NCI-H2171 treated with DMSO at 0.1 percent for 48 hours (cell line): ENCODE measurements at places on chromosomes 5 and 9.
A peak's percentile ranks its signal among the peaks of the same experiment; 100 is the strongest.

DNA sequence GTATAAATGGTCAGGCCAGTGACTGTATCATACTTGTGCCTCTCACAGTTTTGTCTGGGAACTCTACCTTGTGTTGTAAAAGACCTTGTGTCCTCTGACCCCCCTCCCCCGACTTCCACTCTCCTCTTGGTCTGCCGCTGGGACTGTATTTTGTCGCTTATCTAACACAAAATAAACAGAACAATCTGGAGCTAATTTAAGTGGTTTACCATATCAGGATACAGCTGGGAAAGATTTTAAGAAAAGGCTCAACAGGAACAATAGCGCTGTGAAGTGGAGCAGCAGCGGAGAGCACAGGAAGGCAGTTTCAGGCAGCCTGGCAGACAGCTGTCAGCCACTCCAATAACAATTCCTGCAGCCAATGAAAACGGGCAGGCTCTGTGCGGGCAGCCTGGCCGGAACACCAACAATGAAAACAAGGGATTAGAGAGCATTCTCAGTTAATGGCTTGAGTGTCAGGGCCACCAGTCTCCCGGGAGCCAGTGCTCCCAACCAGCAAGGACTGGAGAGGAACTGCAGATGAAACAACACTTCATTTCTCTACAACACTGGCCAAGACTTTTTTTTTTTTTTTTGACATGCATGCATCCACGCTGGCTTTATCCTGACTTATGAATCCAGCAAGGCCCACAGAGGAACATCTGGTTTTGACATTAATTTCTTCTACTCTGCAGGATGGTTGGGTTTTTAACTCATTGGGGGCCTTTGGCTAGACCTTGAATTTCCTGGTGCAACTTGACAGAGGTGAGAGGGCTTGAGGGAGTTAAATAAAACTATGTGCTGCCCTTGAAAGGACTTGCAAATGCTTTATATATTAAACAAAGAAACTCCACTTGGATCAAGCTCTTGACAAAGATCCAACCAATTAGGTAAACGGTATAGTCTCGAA lies 76.7 kb downstream of the ARSB start:
- DNase-seq = peak; percentile 89

DNA sequence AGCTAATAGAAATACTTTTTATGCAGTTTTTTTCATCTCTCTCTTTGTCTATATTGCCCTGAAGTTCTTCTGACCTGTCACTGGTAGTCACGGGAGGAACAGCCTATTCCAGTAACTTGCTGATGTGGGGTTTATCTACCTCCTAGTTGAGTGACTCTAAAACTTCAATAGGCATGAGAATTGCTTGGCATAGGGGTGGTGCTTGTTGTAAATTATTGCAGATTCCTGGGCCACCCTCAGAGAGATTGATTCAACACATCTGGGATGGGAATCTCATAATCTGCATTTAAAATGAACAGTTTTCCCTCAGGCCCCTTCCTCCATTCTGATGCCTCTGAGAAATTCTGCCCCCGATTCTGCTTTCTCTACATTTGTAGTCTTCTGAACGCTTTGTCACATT lies 184.4 kb downstream of the ARHGEF28 start:
- DNase-seq = no peak

GRCh38 chr5:122267185-122267584 lies 44.9 kb upstream of the SNCAIP start:
- no peak for DNase-seq

DNA sequence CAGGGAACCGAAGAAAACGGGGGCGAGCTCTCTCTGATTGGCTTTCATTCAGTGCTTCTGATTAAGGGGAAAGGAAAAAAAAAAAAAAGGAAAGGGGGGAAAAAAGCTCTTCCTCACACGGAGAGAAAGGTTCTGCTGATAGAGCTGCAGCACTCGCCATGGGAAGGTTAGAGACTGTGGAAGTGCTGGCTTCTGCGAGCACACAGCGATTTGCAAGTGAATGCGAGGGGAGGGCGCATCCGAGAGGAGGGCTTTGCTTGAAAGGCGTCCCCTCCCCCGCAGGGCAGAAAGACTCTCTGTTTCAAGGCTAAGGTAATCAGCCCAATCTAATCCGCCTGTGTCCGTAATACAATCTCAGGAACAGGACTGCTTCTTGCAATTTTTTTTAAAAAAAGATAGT lies at the start of gene CDH10:
Gene CDH10 (minus strand): TSS at position 218 of the 400 bp plus-strand sequence. CDS start 51,488 bp downstream, outside the sequence.
- no peak for DNase-seq

GRCh38 chr9:128986671-128987070 lies 39.2 kb downstream of the NUP188 start:
- DNase-seq = no peak

- DNase-seq = peak; percentile 45
Measured at GRCh38 chr9:97981846-97982682, 1.1 kb upstream of the ANP32B start.

DNA sequence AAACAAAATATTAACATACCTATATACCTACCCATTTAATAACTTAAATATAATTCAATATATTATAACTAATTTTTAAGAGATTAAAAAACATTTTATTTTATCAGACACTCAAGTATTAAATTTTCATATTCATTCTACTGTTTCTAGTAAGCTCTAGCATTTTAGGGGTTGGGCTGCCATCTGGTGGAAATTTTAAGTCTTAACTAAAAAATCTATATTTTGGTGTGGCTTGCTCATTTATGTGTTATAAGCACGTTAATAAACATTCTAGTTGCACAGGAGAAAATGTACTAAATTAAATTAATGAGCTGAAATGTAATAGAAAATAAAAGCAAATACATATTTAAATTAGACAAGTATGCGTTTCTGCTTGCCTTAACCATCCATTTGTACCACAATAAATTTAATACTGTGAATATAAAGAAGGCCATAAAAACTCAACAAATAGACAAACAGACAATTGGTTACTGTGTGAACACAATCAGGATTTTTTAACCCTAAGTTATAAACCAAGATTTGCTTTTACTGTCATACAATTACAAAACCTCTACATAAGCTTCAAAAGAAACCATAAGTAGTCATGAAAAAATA lies 1728.3 kb upstream of the CDH9 start:
- DNase-seq = peak; percentile 69

- DNase-seq = peak; percentile 20
Measured at GRCh38 chr9:127418037-127418471, 6.1 kb upstream of the ZNF79 start.

GRCh38 chr5:7955476-7955875 lies 86.5 kb downstream of the MTRR start:
- no peak for DNase-seq

- DNase-seq = peak; percentile 3
Measured at GRCh38 chr5:171520300-171521174, 101.1 kb downstream of the FGF18 start.

DNA sequence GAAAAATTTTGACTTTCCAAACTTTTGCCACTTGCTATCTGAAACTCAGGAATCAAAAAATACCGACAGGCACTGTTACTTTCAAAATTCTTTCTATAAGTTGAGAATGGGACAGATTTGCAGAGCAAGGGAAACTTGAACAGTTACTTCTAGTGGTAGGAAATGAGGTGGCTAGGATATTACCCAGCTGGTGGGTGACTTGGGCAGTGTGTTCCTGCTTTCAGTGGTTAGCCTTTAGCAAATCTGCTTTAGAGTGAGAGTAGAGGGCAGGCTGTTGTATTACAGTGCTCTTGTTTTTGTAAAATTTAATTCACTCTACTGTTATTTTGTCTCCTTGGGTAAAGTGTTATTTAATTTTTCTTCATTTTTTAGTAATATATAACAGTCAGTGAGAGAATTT lies 40.2 kb upstream of the ROPN1L start:
- DNase-seq = no peak

GRCh38 chr9:127613583-127613954 lies 1.5 kb downstream of the STXBP1 start:
- no peak for DNase-seq

GRCh38 chr9:13369431-13369830 lies 89.9 kb upstream of the MPDZ start:
- DNase-seq = no peak

- no peak for DNase-seq
Measured at GRCh38 chr5:9192266-9192665, 353.6 kb downstream of the SEMA5A start.

DNA sequence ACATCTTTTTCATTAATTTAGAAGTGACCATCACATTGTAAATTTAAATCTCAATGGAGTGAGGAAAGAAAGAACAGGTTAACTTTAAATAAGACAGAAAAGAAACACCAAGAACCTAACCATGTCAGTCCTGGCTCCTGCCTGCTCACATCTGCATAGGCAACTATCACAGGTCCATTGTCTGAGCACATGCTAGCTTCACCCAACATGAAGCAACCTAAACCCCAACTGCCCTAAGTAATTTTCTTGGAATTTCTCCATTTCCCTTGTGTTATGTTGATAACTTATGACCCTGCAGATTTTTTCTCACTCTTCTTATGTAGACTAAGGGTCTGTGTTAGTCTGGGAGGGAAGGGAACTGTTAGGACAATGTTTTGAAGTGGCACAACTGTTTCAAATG lies 2205.8 kb upstream of the ACO1 start:
- no peak for DNase-seq

- no peak for DNase-seq
Measured at GRCh38 chr5:59039296-59040023, 456.6 kb downstream of the RAB3C start.

- DNase-seq = no peak
Measured at GRCh38 chr5:15611008-15611407, 111.0 kb downstream of the FBXL7 start.

- DNase-seq = no peak
Measured at GRCh38 chr5:112275671-112276070, 143.4 kb downstream of the EPB41L4A start.

GRCh38 chr5:77353251-77353650 lies 138.9 kb downstream of the WDR41 start:
- no peak for DNase-seq

DNA sequence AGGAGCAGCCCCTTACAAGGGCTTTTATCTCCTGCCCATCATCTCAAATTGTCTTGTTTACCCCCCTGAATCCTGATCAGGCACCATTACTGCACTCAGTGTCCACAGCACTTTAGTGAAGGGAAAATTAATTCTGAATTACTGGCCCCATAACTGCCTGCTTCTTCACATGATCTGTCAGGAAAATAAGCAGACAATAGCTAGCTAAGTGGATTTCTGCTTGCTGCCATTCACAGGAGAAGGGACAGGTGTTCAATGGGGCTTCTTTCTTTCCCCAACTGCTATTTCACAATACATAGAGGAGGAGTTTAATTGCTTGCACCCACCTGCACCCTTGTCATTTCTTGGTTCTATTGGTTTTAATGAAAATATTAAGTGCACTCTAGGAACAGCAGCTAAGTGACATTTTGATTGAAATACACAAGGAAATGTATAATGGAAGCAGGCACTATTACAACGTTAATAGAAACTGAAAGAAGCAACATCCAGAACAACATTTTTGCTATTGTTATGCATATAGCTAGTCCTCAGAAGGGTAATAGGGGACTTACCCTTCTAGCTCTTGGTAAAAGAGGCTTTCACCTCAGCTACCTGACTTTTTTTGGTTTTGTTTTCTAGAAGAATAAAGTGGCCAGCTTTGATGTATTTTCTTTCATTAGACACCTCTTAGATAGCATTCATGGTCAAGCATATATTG lies 599.3 kb upstream of the TLE4 start:
- peak; percentile 86 for DNase-seq

- DNase-seq = no peak
Measured at GRCh38 chr5:120790339-120790738, 326.2 kb downstream of the PRR16 start.

DNA sequence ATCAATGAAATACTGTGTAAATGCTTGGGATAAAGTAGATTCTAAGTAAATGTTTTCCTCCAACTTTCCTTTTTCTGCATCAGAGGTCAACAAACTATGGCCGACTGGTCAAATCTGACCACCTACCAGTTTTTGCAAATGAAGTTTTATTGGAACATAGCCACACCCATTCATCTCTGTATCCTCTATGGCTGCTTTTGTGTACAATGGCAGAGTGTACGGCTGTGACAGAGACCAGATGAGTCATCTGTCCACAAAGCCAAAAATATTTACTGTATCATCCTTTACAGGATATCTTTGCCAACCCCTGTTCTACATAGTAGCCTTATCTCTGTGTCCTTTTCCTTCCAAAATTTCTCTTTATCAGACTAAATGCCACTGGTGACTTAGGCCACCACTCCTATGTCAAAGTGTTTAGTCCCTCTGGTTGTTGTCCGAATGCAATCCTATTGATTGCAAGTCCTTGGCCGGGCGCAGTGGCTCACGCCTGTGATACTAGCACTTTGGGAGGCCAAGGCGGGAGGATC lies 218.4 kb upstream of the KLF4 start:
- DNase-seq = no peak

GRCh38 chr5:4797445-4797844 lies 342.7 kb upstream of the ADAMTS16 start:
- DNase-seq = no peak

GRCh38 chr5:80072103-80073073 lies 37.2 kb downstream of the THBS4 start:
- DNase-seq = no peak

DNA sequence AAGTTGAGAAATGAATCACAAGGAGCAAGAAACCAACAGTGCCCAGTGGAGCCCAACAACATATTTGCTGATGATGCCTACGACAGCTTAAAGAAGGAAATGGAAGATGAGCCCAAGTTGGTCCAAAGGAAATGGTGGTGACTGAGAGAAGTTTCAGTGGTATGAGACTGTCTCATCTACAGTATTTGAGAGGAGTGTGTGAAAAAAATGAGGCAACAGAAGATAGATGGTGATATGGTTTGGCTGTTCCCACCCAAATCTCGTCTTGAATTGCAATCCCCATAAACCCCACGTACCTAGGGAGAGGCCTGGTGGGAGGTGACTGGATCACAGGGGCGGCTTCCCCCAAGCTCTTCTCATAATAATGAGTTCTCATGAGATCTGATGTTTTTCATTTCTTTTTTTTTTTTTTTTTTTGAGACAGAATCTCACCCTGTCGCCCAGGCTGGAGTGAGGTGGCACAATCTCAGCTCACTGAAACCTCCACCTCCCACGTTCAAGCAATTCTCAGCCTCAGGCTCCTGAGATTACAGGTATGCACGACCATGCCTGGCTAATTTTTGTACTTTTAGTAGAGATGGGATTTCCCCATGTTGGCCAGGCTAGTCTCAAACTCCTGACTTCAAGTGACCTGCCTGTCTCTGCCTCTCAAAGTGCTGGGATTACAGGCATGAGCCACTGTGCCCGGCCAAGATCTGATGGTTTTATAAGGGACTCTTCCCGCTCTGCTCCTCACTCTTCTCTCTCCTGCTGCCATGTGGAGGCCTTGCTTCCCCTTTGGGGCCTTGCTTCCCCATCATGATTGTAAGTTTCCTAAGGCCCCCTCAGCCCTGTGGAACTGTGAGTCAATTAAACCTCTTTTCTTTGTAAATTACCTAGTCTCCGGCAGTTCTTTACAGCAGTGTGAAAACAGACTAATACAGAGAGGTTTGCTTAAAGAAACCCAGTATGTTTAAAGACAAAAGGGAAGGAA lies 30.2 kb downstream of the EFCAB9 start:
- DNase-seq = no peak

- DNase-seq = no peak
Measured at GRCh38 chr9:22332202-22332601, 114.4 kb upstream of the DMRTA1 start.

DNA sequence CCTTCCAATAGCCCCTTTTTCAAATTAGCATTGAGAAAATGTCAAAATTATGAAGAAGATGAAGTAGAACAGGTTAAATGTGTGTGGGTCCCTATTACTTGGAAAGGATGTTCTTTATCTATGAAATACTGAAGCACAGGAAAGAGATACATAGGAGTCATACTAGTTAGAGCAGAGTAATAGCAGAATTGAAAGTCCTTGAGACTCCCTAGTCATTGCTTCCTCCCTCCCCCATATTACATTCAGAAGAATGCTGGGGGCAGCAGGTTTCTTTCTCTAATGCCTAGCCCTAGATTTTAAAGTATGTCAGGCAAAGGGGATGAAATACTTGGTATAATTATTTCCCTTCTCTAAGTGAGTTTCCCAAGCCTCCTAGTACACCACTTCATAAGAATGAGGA lies 4.4 kb downstream of the ZCCHC9 start:
- DNase-seq = no peak
